ENCODE measurements at places on chromosomes 1 and 21.

DNA sequence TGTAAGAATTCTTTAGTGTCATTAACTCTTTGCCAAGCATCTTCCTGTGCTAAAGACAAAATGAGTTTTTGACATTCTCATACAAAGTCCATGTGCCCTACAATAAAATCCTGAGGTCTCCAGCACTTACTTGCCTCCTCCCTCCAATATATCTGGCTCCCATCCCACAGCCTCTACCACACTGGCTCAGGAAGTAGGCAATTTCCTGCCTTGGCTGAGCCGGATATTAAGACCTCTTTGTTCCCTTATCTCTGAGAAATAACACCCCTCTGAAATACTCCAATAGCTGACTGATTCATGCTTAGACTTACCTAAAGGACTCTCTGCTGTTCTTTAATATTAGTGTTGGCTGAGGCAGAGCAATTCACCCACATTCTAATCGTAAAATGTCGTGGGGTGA lies 37.6 kb upstream of the GORAB start:
- no peak for DNase-seq

DNA sequence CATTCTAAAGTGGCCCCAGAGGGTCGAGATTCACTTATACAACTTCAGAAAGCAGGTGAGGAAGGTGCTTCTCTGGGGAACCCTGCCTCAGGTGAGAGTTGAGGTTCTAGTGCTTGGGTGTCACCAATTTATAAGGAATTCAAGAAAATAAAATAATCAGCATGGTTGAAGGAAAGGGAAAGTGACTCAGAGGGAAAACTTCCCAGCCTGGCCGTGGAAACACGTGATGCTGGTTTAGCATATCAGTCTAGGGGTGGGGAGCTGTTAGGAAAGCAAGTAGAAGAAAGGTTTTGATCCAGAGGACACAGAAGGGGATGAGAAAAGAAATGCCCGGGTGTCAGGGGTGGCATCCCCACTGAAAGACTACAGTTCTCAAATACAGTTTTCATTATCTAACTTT lies 37.7 kb upstream of the TMEM125 start:
- DNase-seq: no peak

DNA sequence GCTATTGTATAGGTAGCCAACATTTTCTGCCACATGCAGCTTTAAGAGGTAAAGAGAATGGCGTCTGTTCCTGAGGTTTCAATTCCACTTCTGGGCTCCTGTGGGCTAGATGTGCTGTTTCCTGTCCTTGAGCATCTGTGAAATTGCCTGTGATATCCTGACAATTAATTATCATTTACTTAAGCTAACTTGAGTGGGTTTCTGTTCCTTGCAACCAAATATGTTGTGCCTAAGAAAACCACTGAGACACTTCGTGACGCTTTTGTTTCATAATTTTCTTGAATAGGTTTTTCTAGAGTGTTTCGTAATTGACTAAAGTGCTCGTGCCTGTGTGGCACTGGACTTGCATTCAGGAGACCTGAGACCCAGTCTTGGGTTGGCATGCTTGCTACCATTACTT lies 127.3 kb upstream of the POU3F1 start:
- no peak for DNase-seq

- DNase-seq: no peak
Measured at GRCh38 chr21:28893687-28894086, 99.0 kb downstream of the LTN1 start.

- DNase-seq: no peak
Measured at GRCh38 chr1:168497376-168497950, 46.3 kb downstream of the XCL2 start.

- DNase-seq: no peak
Measured at GRCh38 chr1:224745394-224745793, 129.3 kb downstream of the CNIH3 start.

DNA sequence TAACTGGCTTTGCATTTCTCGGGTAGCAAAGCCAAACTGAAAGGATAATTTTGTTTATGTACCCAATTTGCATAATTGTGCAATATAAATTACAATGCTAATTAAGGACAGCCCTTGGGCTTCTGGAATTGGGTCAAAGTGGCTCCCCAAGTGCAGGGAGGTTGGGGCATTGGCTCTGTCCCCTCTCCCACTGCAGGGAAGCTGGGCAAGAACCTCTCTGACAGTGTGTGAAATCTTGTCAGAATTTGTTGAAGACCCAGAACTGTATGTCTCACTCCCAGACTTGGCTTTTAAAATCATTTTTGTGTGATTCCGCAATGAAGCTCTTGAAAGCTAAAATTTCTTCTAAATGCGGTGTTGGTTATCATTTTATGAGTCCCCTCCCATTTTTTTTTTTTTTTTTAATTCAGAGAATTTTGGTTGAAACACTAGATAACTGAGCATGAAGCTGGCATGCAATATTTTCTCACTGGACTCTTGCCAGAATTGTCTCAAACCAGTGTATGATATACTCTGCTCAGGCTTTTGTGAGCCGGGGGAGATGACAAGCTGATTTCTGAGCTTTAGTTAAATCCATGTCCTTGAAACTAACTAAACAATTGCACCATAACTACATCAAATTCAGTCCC lies 878.9 kb upstream of the CXADR start:
- DNase-seq: no peak

GRCh38 chr1:158454537-158454936 lies 7.1 kb upstream of the OR10K1 start:
- DNase-seq: no peak

GRCh38 chr1:116765962-116766361 lies 11.7 kb downstream of the CD2 start:
- DNase-seq: no peak

GRCh38 chr1:212920246-212920645 lies 30.1 kb upstream of the VASH2 start:
- no peak for DNase-seq

DNA sequence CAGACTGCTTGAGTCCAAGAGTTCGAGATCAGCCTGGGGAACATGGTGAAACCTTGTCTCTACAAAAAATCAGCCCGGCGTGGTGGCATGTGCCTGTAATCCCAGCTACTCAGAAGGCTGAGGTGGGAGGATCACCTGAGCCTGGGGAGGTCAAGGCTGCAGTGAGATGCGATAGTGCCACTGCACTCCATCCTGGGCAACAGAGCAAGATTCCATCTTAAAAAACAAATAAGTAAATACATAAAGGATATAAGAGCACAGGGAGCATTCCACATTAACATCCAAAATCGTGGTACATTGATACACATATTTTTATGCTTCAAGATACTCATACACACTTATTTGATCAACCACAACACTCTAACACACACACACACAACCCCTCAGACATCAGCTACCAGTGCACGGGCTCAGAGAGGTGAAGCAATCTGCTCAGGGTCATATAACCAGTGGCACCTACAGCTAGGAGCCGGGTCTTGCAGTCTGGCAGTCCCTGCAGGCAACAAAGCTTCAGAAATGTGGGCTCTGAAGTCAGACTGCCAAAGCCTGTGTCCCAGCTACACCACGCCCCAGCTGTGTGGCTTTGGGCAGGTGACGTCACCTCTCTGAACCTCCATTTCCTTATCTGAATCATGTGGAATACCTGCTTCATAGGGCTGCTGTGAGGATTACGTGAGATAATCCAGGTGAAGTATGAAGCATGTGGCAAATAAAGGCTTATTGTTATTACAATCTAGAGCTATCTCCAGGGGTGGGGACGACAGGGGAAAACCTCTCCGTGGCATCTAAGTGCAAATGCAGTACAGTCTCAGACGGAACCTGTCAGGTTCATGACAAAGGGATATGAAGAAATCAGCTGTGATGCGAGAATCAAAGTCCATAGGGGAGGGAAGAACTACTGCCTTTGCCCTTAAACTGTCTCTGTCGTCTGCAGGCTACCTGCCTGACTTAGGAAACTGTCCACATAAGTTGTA lies 4.8 kb upstream of the CRYBG2 start:
- DNase-seq: no peak

GRCh38 chr1:171802207-171802606 lies 20.7 kb downstream of the METTL13 start:
- no peak for DNase-seq

GRCh38 chr1:203985676-203986075 lies 87.2 kb upstream of the SOX13 start:
- no peak for DNase-seq

DNA sequence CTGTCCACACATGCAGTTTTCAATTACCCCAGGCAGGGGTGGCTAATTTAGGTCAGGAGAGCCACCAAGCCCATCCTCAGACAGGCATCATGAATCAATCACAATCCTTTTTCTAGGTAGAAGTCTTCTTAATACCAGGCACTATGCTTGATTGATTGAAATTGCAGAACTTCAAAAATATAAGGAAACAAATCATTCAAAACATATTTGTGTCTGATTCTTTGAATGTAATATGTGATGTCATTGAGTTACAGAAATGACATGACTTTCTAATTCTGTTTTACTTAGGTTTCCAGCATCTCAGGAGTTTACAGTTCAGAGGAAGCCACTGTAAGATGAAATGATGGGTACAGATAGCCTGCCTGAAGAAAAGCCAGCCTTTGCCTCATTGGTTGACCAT lies 26.7 kb downstream of the RXRG start:
- no peak for DNase-seq

GRCh38 chr1:168693197-168693871 lies 35.7 kb downstream of the DPT start:
- DNase-seq: no peak

DNA sequence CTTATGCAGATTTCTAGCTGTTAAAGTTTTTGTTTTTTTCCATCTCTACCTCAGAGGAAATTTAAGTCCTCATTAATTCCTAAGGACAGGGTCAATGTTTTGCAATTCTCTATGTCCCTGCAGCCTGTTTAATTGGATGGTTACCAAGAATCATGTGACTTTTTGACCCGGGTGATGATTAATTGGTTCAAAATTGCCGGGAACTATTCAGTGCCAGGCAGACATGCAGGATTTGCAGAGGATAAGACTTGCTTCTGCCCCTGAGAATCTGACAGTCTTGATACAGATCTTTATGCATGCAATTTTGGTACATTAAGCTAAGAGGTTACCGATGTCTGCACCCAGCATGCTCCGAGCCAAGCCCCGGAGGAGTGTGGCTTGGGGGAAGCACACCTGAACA lies 87.9 kb downstream of the PLPP3 start:
- DNase-seq: no peak

- DNase-seq: no peak
Measured at GRCh38 chr1:77412069-77412819, 130.4 kb downstream of the AK5 start.

DNA sequence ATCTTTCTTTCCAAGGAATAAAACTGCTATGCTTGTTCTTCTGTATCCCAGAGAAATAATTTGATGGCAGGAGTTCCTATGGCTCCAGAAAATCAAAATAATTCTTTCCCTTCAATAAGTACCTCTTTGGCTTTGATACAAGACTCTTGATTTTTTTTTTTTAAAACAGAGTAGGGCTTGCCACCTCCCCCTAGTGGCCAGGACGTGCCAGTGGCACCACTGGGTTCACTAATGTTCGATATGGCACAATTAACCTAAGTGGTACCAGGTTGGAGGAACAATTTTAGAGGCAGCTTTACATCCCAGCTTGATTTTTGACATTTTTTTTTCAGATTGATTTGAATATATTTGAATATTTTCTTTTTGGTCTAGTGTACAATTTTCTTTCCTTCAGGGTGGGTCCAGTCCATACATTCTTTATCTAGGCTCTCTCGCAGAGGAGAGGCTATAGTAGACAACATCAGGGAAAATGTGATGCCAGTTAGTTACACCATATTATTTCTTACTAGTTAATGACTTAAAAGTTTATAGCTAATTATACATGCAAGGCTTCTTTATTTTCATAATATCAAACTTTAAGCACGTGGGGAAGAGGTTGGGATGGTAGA lies 330.9 kb downstream of the S1PR1 start:
- no peak for DNase-seq

- no peak for DNase-seq
Measured at GRCh38 chr1:220184506-220184905, 87.7 kb downstream of the RAB3GAP2 start.

- no peak for DNase-seq
Measured at GRCh38 chr1:181166377-181167196, 78.1 kb downstream of the IER5 start.

- no peak for DNase-seq
Measured at GRCh38 chr1:39642796-39643195, 3.4 kb upstream of the HEYL start.

- no peak for DNase-seq
Measured at GRCh38 chr1:7552402-7552801, 218.7 kb upstream of the VAMP3 start.

- DNase-seq: no peak
Measured at GRCh38 chr1:18297896-18298648, 182.7 kb upstream of the KLHDC7A start.

DNA sequence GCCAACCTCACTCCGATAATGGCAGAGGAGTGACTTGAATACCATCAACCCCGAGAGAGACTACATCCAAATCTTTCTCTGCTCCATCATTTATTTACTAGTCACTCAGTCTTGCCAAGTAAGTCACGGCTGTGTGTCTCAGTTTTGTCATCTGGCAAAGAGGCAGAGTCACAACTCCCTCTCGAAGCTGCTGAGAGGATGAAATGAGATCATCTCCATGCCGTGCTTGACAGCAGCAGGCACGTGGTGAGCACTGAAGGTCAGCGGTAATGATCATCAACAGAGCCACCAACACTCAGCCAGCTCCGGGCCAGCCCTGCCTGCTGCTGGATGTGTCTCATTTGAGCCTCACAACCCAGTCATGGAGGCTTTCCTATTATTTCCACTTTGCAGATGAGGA lies 19.9 kb downstream of the ALDH4A1 start:
- no peak for DNase-seq

GRCh38 chr1:15676688-15677661 lies 7.1 kb upstream of the PLEKHM2 start:
- DNase-seq: no peak

- no peak for DNase-seq
Measured at GRCh38 chr1:22239378-22239777, 96.5 kb upstream of the WNT4 start.

DNA sequence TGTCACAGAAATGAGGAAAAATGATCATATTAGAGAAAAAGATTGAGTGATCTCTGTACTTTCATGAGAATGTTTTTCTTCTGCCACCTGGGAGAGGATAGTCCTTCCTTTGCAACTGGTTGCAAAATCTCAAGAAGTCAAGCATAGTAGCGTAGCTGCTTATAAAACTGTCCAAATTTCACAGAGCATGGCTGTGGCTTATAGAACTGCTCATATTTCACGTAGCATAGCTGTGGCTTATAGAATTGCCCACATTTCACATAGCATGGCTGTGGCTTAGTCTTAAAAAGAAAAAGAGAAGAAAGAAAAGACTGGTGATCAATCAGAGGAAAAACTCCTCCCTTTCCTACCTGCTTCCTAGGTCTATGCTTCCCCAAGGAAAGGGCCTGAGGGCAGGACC lies 329.5 kb downstream of the SIPA1L2 start:
- DNase-seq: no peak

DNA sequence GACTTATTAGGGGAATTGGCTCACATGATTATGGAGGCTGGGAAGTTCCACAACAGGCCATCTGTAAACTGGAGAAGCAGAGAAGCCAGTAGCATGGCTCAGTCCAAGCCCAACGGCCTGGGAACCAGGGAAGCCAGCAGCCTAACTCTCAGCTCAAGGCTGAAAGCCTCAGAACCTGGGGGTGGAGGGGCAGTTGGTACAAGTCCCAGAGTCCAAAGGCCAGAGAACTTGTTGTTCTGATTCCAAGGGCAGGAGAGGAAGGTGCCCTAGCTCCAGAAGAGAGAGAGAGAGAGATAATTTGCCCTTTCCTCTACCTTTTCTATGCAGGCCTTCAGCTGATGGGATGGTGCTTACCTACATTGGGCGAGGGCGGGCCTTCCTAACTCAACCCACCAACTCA lies 55.3 kb downstream of the MAN1C1 start:
- DNase-seq: no peak

GRCh38 chr1:201219481-201220387 lies 29.1 kb downstream of the IGFN1 start:
- DNase-seq: no peak

Measured in NCI-H1436 treated with DMSO at 0.1 percent for 48 hours (cell line).